ENCODE measurements at places on chromosomes 1 and 21.

GRCh38 chr1:57086154-57086553, 120.3 kb upstream of the C8B start:
- DNase-seq, result no peak

DNA sequence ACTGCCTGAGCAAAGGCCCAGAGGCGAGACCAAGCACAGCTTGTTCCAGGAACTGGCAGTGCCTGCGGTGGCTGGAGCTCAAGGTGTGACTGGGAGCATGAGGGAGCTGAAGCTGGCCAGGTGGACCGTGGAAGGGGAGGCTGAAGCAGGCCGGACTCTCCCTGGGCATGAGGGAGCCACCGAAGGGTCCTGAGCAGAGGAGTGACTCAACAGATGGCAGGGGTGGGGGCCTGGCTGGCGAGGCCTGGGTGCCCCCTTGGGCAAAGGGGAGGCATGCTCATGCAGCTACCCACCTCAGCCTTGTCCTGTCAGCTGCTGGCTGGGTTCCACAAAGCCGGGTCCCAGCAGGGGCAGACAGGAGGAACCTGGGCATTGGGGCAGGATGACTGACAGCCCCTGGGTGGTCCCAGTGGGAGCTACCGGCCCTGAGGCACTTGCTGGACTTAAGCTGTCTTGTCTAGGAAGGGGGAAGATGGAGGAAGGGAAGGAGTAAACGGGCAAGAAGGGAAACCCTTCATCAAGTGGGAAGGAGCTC, 118.9 kb downstream of the LACTBL1 start:
- DNase-seq, result no peak

DNA sequence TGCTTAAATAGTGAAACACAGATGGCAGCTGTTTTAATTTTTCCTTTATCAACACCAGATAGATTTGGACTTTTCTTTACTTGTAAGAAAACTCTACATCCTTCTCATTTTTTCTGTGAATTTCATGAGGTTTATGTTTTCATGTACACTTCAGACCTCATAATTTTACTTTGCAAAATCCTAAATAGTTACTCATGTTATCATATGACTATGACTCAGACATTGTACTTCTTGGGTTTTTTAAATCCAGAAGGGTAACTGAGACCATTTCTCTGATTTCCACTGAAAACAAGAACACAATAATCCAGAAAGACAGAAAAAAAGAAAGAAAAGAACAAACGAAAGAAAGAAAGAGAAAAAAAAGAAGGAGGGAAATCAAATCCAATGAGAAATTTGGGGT, 1021.6 kb downstream of the NCAM2 start:
- DNase-seq, result no peak

DNA sequence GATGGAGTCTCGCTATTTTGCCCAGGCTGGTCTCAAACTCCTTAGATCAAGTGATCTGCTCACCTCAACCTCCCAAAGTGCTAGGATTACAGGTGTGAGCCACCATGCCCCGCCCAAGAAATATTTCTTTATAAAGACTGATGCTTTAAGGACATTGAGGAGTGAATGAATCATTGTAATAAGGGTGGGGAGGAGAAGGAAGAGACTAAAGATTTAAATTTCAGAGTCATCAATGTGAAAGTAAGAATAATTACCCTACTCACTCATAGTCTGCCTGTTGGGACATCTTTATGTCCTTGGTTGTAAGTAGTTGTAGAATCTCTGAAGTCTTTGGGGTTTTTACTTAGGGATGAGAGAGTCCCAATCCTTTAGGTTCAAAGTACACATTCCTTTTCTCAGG, 7.3 kb downstream of the KDM1A start:
- no peak for DNase-seq

DNA sequence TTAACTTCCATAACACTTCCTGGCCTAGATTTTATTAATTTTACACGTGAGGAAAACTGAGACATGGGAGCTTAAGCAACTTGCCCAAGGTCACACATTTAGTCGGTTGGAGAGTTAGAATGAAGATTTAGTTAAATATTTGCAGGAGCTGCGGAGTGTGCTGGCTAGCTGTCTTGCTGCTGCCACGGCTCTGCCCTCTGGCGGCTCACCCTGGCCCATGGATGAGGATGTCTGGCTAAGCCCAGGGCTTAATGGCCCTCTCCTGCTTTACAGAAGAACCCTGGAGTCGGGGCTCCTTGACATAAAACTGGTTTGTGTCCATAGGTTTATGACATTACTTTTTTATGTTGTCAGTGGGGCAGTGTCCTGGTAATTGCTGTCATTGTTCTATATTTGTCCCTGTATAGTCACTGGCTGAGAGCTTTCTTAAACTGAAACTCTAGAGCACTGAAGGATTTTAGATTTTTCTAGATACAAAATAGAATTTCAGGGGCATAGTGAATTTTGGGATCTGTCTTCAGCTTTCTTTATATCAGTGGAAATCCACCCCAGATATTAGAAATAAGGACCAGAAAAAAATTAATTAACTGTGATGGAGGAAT, 88.9 kb upstream of the WLS start:
- no peak for DNase-seq

DNA sequence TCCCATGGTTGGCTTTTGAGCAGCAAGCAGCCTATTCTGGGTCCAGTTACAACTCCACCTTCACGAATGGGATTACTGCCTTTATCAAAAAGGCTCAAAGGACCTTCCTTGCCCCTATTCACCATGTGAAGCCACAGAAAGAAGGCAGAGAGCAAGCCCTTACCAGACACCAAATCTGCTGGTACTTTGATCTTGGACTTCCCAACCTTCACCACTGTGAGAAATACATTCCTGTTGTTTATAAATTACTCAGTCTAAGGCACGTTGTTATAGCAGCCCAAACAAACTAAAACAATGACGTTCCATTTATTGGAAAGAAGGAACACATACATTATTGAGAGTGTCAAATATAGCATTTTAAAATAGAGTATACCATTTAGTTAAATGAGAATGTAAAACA, 1557.9 kb downstream of the PLA2G4A start:
- no peak for DNase-seq

GRCh38 chr1:98389809-98390208, 271.7 kb upstream of the SNX7 start:
- no peak for DNase-seq

Data from NAMALWA (cell line).